ENCODE measurements at places on chromosomes 2 and 18.

GRCh38 chr2:27211241-27211942 lies 449 bp upstream of the ATRAID start:
- DNase-seq: no peak

GRCh38 chr18:13214609-13215008 lies 4.0 kb upstream of the LDLRAD4 start:
- DNase-seq: no peak

GRCh38 chr18:44170208-44170880 lies 510.3 kb upstream of the SETBP1 start:
- no peak for DNase-seq

GRCh38 chr2:135552887-135553286 lies 21.6 kb downstream of the R3HDM1 start:
- DNase-seq: no peak

GRCh38 chr2:15832849-15833680 lies 107.3 kb upstream of the MYCN start:
- DNase-seq: no peak

DNA sequence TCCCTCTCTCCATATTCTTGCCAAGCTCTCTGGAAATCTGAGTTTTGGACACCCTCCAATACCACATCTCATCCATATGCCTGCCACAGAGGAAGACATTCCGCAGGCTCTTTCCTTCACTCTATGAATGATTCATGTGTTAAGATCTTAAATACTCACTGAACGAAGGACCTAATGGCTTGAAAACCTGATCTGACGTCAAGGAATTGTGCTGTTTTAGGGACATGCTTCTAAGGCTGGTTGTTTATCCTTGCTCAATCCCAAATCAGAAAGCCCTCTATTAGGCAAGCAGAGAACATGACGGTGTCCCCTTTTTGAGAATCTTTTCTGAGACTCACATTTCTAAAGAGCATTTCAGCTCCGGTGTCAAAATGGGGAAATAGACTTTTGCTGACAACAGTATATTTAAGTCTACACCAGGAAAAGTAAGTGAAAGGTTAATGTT lies 83.7 kb upstream of the GALNT5 start:
- DNase-seq: peak; percentile 25

GRCh38 chr2:20173496-20174402 lies 51.2 kb downstream of the SDC1 start:
- no peak for DNase-seq

DNA sequence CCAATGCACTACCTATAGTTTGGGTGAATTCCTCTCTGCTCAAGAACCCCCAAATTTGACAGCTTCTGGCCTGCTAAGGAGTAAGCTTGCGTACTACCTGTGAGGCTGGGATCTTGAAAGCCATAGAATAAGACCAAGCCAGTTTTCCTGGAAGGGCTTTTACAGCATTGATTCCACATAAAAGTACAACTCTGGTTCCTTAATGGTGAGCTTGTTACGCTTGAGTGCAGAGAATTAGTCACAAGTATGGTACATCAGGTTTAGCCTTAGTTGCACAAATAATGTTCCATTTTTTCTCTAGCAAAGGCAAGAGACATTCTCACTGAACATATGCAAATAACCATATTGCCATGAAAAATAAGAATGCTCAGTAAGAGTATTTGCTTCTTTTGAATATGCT lies 39.1 kb upstream of the STK39 start:
- no peak for DNase-seq

- no peak for DNase-seq
Measured at GRCh38 chr2:224925810-224926100, 116.5 kb downstream of the DOCK10 start.

DNA sequence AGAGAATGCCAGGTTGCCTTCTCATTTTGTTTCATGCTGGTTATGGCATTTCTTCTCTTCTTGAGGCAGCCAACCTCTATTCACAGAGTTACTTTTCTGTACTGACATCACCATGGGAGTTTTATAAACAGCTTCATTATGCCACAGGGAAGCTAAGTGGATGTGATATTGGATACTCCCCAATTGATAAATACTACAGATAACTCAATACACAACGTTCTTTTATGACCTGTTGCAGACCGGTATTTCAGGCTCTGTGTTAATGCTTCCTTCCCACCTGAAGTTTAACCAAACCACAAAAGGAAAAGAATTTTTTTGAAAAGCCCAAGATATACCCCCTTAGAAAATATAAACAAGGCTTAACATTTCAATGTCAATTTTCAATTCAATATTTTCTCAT lies 258.3 kb upstream of the SOX11 start:
- no peak for DNase-seq

DNA sequence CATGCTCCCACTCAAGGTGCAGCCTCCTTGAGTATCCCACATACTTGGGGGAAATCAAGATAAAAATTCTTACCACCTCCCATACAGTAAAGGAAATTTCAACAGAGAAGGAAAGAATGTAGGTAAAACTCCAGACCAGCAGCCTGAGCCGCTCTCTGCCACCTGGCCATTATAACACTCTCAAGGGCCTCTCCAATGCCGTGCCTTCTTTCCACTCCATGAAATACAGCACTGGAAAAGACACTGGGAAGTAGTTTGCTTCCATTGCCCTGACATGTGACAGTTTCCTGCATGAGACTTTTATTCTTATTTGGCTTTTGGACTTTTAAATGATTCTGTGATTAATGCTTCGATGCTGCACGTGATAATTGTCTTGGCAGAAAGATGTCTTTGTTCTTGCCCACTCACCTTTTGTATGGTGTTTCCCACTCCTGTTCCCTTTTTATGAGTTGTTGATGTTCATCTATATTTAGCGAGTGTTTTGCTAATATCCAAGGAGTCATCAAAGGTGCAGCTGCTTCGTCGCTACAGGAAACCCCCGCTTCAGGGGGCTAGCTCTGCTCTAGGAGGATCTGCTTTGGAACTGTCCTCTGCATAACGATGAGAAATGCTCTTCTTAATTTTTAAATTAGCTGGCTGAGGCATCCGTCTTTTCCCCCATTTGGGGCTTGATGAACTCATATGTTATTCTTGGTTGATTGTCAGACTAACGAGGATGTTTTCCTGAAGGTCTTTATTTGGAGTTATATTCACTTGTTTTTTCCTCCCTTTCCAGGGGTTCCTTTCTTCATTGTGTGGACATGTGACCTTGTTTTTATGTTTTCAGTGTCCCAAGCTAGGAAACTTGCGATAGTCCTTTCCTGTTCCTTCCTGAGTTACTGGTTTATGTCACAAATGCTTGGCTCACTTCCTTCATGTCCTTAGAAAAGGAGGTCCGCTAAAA lies 179.4 kb downstream of the TXNL1 start:
- no peak for DNase-seq

- no peak for DNase-seq
Measured at GRCh38 chr2:226483745-226484619, 315.6 kb downstream of the IRS1 start.

GRCh38 chr2:190742431-190742830 lies 93.5 kb downstream of the NAB1 start:
- no peak for DNase-seq

GRCh38 chr2:242030226-242030575 lies 160.7 kb downstream of the RTP5 start:
- no peak for DNase-seq

GRCh38 chr2:147025646-147026585 lies 818.9 kb upstream of the ACVR2A start:
- no peak for DNase-seq

GRCh38 chr2:164335128-164335527 lies 286.2 kb downstream of the GRB14 start:
- no peak for DNase-seq

GRCh38 chr2:228180181-228181097 lies 1.0 kb downstream of the SPHKAP start:
- peak; percentile 56 for DNase-seq

- DNase-seq: no peak
Measured at GRCh38 chr18:76687304-76687962, 134.9 kb upstream of the ZNF236 start.

DNA sequence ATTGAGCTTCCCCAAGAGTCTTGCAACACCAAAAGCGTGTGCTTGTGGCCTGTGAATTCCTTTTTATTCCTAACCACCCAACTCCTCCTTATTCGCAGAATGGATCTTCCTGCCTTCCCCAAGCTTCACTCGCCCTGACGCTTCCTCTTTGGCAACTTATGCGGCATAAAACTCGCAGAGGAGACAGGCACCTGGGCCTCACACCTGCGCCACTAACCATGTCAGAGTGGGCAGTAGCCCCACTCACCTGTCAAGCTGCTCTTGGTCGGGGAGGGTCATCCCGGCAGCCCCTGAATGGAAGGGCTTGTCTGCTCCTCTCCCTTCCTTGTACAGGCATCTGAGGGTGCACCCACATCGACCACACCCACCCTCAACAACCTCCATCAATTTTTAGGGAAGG lies 106.9 kb upstream of the GPC1 start:
- no peak for DNase-seq

- DNase-seq: no peak
Measured at GRCh38 chr2:54149638-54150441, 34.4 kb downstream of the ACYP2 start.

DNA sequence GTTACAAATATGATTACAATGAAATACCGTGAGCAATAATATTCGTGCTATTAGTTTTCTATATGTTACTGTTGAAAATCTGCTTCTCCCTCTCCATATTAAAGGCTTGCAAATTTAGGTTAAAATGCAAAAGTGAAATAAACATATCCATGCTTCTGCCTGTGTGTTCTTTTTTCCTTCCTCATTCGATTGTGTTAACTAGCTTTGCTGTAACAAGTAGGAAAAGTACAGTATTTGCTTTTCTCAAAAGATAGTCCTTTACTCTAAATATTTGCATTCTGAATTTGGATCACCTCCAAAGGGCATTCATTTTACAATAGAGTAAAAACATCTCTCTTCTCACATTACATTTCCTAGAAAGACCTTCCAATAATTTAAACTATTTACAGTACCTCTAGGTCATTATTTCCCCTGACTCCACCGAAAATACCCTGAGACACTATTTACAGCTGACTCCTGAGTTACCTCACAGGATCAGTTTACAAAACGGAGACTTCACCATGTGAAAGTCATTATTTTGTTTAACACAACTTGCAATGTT lies 835.0 kb upstream of the FANCL start:
- DNase-seq: no peak

DNA sequence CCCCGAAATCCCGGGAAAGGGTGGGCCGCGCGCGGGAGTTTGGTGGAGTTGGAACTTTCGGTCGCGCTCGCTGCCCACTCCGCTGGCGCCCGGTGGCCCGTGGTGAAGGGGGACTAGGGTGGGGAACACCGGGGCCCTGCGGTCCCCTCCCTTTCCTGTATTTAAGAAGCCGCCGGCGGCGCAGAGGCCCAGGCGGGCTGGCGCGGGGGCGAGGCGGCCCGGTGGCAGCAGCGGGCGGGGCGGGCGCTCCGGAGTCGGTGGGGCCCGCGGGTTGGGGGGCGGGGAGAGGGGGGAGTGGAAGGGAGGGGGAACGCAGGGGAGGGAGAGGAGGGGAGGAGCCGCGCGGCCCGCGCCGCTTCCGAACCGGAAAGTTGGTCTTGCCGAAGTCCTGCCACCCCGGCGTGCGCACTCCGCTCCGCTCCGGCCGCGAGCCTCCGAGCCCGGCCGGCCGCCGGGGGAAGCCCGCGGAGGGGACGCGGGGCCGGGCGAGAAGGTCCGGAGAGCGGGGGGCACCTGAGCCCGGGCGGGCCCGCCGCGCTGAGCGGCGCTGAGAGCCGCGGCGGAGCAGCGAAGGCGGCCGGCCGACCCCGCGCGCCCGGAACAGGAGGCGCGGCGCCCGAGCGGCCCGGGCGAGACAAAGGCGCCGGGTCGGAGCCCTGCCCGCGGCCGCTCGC lies 425 bp upstream of the SALL3 start:
- no peak for DNase-seq

- no peak for DNase-seq
Measured at GRCh38 chr2:96105152-96105915, 11.0 kb downstream of the ADRA2B start.

DNA sequence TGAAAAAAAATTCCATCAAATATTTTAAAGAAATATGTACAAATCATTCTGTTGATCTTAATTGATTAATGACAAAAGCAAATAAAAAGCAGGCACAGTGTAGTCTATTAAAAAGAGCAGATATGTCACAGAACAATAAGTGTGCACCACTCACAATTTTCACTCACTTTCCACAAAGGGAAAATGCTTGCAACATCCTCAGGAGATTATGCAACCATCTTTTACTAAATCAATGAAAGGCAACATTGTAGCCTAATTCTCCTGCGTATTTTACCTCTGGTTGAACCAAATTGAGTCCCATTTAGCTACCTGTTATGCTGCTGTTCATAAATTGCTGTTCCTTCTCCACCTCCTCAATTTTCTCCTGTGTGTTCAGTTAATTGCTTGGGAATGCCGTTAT lies 1346.8 kb upstream of the PIK3C3 start:
- no peak for DNase-seq

DNA sequence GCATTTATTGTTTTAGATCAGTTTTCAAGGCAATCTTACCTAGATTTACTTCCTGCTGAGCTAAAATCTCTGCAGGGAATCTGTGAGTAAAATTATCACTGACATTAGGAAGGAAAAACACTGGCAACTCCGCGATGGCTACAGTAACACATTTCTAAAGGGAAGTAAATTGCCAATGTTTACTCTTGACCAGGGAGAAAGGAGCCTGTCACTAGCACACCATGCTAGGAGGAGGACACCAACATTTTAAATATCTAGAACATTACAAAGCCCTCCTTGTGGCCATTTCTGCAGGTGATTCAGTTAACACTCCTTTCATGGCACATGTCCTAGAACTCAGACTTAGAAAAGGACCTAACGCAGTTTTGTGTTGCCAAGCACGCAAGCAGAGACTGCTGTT lies 58.4 kb downstream of the TCF4 start:
- DNase-seq: no peak

GRCh38 chr2:46937471-46937901 lies 21.9 kb upstream of the MCFD2 start:
- no peak for DNase-seq

- no peak for DNase-seq
Measured at GRCh38 chr2:30046979-30047378, 99.8 kb upstream of the YPEL5 start.

- DNase-seq: no peak
Measured at GRCh38 chr2:161418275-161418714, 2.2 kb downstream of the TBR1 start.

DNA sequence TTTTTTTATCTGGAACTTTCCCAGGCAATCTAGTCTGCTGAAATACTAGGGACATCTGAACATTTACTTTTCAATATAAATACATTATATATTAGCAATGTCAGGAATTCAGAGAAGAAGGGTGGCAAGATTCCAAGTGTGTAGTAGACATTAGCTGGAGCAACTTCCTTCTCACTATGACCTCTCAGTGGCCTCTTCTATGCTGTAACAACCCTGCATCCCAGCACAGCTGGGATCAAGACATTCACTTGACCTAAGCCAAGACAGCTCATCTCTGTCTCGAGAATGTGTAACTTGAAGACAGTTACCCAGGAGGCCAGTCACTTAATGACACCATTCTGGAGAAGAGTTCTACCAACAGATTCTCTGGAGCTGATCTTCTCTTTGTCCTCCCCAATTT lies 61.7 kb upstream of the RALBP1 start:
- DNase-seq: no peak

- DNase-seq: no peak
Measured at GRCh38 chr2:137182071-137182470, 416.7 kb downstream of the THSD7B start.

Data from Ammon's horn (tissue), 1 donor.